ENCODE measurements at places on chromosomes 16 and 17.

DNA sequence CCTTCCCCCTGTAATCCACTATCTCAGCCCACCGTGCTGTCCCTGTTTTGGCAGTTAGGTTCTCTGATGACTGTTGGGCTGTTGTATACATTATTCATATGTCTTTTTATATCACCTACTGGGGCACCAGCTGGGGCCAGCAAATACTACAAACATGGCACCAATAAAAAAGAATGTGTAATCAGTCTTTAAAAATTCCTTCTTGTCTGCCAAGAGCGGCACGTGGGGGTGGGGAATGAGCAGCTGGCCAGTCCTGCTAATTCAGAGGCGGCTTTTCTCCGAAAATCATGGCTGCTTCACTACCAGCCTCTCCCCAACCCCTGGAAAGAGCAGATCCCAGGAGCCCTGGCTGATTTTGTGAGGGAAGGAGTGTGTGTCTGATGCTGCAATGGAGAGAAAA, 77.7 kb upstream of the EEF2KMT start:
- DNase-seq = no peak

- DNase-seq = no peak
Measured at GRCh38 chr17:75565066-75565465, 22.5 kb upstream of the MYO15B start.

DNA sequence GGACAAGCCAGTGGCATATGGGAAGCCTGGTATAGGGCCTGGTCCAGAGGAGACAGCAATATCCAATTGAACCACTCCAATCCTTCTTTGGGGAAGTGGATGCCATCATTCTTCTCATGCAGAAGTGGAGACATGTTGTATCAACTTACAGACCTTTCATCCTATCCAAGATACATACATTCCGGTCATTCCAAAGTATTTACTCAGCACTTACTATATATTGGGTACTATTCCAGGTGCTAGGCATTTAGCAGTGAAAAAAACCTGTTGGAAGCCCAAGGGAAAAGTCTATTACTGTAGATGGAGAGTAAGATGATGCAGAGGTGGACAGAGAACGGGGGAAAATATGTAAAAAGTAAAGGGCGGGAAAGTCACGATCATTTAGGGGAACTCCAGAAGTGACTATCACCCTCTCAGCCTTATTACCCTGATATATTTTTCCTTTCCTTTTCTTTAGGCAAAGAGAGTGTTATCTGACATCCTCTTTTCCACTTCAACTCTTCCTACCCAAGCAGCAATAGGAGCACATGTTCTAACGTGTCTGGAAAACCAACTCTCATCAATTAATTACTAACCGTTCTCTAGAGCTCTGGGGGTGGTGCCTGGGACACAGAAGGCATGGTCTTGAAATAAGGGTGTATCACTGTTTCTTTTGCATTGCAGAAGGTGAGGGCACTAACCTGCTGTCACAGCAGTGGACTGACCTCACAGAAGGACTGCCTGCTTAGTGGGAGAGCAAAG, 210.1 kb upstream of the MAF start:
- DNase-seq = no peak

DNA sequence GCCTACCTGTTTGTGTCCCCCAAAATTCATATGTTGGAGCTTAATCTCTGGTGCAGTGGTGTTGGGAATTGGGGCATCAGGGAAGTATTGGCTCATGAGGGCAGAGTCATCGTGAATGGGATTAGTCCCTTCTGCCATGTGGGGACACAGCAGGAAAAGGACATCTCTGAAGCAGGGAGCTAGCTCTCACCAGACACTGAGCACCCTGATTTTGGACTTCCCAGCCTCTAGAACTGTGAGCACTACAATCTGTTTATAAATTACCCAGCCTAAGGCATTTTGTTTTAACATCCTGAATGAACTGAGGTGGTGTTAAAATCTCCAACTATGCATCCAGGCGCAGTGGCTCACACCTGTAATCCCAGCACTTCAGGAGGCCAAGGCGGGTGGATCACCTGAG, 206.0 kb downstream of the SEC14L1 start:
- DNase-seq = no peak

DNA sequence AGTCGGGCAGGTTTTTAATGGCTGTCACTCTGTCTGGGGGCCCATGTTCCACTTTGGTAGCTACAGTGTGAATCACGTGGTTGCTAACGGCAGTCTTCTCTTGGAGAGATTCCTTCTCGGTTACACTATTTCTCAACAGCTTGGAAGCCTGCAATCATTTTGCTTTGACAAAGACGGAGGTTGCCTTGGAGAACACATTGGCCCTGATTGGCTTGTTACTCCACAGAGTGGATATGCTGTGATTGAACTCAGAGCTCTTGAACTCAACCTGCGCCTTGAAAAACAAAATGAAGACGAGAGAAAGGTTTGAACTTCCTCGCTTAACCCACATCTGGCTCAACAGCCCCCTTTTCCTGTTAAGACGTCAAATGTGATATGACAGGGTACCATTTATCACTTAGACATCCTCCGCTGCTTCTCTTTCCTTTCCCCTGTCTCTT, 218.9 kb downstream of the MAF start:
- peak; percentile 65 for DNase-seq

- peak; percentile 12 for DNase-seq
Measured at GRCh38 chr16:21940570-21940969, 12.6 kb upstream of the UQCRC2 start.

DNA sequence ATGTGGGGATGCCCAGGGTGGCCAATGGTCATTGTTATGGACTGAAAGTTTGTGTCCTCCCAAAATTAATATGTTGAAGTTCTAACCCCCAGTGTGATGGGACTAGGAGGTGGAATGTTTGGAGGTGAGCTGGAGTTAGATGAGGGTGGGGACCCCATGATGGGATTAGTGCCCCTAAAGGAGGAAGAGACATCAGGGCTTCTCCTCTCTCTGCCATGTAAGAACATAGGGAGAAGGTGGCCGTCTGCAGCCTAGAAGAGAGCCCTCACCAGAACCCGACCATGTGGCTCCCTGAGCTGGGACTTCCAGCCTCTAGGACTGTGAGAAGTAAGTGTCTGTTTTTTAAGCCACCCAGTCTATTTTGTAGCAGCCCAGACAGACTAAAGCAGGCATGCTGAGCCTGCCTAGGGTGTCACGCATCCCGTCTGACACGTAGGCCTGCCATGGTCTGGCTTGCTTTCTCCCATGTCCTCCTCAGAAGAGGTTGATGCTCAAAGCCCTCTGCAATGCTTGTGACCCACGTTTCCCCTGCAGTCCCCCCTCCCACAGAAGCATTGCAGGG, 4.0 kb upstream of the PRPSAP1 start:
- DNase-seq = no peak

GRCh38 chr16:20611975-20612481, 35.9 kb upstream of the ACSM2B start:
- DNase-seq = no peak

- no peak for DNase-seq
Measured at GRCh38 chr16:71826533-71827017, 17.9 kb upstream of the AP1G1 start.

DNA sequence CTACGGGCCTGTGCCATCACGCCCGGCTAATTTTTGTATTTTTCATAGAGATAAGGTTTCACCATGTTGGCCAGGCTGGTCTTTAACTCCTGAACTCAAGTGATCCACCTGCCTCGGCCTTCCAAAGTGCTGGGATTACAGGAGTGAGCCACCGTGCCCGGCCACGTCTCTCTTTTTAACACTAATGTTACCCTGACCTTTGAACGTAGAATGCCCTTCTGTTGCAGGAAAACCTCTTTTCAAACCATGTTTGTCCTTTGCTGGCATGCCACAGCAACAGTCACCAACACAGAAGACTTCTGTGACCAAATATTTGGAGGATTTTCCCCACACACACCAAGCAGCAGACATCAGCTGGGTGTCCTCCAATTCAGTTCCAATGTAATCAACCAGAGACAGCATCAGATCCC, 7.8 kb upstream of the HSD17B1 start:
- no peak for DNase-seq

DNA sequence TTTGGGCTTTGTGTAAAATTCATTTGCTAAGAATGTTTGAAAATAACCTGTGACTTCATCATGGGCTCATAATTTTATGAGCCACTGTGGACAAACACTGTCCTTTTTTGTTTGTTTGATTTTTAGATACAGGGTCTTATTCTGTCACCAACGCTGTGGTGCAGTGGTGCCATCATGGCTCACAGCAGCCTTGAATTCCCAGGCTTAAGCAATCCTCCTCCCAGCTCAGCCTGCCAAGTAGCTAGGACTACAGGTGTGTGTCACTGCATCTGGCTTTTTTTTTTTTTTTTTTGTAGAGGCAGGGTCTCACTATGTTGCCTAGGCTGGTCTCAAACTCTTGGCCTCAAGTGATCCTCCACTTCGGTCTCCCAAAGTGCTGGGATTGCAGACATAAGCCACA, 8.3 kb downstream of the TEX2 start:
- DNase-seq = no peak

DNA sequence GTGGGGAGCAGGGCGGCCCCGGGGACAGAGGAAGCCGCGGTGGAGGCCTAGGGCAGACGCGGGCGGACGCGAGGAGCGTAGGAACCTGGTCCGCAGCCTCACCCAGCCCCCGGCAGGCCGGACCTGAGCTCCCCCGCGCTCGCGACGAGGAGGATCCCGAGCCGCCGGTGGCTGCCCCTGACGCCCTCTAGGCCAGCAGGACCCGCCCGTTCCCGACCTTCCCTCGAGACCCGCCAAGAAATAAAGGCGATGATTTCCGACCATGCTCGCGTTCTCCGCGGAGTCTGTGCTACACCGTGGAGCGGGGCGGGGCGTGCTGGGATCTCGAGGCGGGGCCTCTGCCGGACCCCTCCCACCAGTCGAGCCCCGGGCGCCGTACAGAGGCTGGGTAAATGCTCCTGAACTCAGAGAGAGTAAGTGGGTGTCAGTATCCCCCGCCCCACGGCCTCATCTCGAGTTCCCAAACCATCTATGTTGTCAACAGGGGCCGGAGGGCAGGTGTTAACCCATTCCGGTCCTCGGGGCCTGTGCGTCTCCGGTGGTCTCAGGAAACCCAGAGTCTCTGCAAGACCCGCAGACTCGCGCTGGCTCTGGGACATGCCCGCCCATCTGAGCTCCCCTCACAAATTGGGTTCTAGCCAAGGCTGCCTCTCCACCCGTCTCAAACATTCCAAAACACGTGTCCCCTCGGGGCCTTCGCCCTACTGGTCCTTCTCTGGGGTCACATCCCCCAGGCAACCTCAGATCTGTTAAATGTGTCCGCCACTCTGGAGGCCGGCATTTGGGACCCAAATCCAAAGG, 13.7 kb downstream of the SYCE1L start:
- peak; percentile 59 for DNase-seq

GRCh38 chr16:27701381-27701780, 151.4 kb downstream of the KATNIP start:
- DNase-seq = no peak

- no peak for DNase-seq
Measured at GRCh38 chr17:62805234-62805633, 2.9 kb downstream of the MARCHF10 start.

DNA sequence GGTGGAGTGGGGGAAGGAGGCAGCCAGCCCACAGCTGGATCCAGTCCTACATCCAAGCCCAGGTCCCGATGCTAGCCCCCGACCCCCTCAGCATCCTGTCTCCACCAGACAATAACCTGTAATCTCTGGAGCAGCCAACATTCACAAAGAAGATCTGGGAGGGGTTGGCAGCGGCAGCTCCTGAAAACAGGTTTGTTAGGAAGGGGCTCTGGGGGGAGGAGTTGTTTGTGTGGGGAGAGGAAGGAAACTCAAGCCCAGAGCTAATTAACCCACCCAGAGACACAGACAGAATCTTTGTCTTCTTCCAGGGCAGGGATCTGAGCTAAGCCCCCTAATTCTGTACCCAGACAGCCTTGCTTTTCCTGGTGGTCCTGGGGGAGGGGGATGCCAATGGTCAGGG, 4.6 kb upstream of the C17orf113 start:
- no peak for DNase-seq

DNA sequence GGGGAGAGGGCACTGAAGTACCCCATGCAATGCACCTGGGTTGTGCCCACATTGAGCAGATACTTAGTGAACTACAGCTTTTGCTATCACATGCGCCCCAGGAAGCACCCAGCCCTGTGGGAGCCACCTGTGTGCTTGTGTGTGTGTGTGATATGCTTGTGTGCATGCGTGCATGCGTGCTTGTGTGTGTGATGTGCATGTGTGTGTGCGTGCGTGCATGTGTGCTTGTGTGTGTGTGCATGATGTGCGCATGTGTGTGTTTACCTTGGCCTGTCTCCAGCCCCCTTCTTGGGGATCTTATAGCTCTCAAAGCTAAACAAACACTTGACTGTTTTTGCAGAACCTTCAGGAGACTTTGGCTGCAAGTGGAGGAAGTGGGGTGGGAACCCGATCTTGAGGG, 841 bp downstream of the C16orf89 start:
- no peak for DNase-seq

- DNase-seq = no peak
Measured at GRCh38 chr17:1593630-1593931, 31.0 kb upstream of the PITPNA start.

- DNase-seq = peak; percentile 56
Measured at GRCh38 chr17:4881761-4882555, 17.4 kb upstream of the C17orf107 start.

DNA sequence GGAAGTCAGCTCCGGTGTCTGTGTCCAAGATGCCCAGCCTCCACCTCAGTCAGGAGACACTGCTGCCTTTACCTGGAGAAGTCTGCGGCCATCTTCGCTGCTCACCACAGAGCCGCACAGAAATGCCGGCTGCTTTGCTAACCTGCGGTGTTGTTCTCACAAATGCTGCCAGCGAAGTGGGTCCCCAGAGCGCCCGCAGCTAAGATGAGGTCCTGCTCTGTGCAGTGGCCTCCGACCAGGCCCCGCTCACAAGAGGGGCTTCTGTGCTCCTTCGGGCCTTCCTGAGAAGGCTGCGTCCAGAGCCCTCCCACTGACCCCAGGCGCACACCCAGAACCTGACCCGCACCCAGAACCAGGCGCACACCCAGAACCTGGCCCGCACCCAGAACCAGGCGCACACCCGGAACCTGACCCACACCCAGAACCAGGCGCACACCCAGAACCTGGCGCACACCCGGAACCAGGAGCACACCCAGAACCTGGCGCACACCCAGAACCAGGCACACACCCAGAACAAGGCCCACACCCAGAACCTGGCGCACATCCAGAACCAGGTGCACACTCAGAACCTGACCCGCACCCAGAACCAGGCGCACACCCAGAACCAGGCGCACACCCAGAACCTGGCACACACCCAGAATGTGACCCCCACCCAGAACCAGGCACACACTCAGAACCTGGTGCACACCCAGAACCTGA, 51.5 kb upstream of the FASN start:
- no peak for DNase-seq

GRCh38 chr16:78127130-78127529, 27.7 kb downstream of the WWOX start:
- DNase-seq = no peak

GRCh38 chr16:84617041-84617790, 662 bp downstream of the COTL1 start:
- DNase-seq = no peak

DNA sequence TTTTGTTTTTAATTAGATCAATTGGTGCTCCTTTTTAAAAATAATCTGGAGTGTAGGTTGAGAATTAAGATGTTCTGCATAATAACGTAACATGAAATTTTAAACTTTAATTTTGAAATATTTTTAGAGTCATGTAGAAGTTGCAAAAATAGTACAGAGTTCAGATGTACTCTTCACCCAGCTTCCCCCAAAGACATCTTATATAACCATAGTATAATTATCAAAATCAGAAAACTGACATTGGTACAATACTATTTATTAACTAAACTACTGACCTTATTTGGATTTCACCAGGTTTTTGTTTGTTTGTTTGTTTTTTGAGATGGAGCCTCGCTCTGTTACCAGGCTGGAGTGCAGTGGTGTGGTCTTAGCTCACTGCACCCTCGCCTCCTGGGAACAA, 76.9 kb downstream of the PPM1E start:
- DNase-seq = no peak

- DNase-seq = no peak
Measured at GRCh38 chr17:65902831-65903522, 289.0 kb downstream of the CEP112 start.
